ENCODE measurements at places on chromosomes 1 and 21.

GRCh38 chr1:102853136-102853535 is 255.2 kb downstream of the COL11A1 start:
- DNase-seq = no peak

- DNase-seq = no peak
Observed at GRCh38 chr1:182674346-182675246, 9.8 kb downstream of the RGS8 start.

DNA sequence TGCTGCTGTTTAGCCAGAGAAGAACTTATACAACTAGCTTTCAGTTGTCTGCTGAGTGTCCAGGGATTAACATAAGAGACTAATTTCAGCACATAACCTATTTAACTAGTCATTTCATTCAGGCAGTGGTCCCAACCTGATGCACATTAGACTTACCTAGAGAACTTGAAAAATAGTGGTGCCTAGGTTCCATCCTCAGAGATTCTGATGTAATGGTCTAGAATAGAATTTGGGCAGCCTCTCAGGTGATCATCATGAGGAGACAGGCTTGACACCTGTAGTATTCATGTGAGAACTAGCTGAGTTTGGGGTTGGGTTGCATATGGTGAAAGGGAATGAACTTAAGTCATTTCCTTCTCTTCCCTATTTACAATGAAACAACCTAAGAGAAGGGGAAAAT is 24.8 kb downstream of the CNST start:
- no peak for DNase-seq

- DNase-seq = no peak
Observed at GRCh38 chr1:209616366-209617046, 33.0 kb downstream of the CAMK1G start.

- no peak for DNase-seq
Observed at GRCh38 chr1:102500758-102501157, 504.0 kb upstream of the OLFM3 start.

DNA sequence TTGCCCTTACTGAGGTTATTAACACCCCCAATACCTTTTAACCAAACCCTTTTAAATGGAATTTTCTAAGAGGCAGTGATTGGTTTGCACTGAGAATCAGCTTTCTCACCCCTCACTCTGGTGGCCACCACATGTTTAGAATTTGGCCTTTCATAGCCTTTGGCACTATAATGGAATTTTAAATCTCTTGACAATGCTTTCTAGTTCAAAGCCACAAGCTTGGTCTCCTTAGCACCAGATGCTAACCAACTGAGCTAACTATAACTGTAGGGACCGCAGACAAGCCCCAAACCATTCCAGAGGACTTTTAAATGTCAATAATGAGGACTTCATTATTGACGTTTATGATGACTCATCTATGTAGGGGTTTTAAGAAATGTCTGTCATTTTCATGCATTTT is 238.7 kb upstream of the SNX7 start:
- DNase-seq = no peak

DNA sequence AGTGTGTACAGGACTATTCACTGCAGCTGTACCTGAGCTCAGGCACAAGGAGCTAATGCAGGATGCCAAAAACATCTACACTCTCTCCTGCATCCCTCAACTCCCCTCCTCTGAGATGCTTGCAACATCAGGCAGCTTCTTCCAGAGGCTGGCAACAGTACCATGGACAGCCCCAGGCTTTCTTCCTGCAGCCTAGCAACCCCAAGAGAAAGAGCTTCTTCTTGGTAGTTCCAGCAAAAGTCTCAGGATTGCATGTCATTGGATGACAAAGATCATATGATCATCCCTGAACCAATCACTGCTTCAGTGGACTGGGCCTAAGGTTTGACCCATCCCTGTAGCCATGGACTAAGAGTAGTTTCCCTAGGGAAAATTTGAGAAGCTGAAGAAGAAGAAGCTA is 46.7 kb downstream of the CAMK2N1 start:
- no peak for DNase-seq

- DNase-seq = no peak
Observed at GRCh38 chr1:89608319-89608983, 24.5 kb upstream of the LRRC8C start.

DNA sequence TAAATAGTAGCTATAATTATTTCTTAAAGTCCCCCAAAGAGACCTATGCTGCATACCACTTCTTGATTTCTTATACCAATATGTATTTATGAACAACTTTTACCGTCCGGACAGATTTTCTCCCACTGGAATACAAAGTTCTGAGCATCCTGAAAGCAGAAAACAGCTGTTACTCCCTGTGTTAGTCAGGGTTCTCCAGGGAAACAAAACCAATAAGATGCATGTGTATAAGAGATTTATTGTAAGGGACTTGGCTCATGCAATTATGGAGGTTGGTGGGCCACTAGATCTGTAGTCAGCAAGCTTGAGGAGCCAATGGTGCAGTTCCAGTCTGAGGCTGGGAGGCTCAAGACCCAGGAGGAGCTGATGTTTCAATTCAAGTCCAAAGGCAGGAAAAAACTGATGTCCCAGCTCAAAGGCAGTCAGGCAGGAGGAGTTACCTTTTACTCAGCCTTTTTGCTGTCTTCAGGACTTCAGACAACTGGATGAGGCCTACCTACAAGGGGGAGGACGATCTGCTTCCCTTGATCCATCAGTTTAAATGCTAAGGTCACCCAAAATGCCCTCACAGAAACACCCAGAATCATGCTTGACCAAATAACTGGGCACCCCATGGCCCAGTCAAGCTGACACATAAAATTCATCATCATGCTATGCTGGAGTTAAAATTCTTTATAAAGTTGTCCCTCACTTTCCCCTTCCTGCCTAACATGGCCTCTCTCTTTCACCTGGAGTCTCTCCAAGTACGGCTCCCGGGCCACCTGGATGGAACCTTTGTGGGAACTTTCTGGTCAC is 24.3 kb upstream of the ATF3 start:
- no peak for DNase-seq

DNA sequence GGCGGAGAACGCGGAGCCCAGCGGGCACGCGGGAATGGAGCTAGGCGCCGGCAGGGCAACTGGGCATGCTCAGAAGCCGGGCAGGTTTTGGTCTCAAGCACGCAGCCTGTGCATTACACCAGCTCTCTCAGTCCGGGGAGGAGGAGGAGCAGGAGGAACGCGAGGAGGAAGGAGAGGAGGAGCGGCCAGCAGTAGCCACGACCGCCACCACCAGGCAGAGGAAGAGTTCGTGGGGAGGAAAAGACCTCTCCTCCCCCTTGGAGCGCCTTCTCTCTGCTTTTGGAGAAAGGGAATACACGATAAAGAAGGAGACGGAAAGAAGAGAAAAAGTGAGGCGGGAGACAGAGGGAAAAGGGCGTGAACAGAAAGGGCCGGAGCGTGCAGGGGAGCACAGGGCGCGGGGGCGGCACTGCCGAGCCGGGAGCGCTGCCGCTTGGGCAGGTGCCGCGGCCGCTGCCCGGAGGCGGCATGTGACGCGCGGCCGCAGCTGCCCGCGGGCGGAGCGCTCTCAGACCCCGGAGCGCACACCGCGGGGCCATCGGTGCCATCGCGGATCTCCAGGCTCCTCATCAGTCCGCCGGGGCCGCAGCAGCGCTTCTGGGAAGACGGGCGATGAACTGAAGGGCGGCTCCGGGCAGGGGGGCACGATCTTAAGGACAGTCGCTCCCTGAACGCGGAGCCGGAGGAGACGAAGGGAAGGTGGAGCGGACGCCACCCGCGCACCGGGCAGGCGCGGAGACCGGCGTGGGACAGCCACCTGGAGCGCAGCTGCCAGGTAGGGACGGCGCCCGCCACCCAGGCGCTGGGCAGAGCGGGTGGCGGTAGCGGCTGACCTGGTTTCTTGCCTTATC is at the start of gene CHRM3:
TSS of gene CHRM3 (plus strand) at position 116 of the 851 bp plus-strand sequence. CDS start 520,884 bp downstream, outside the sequence.
- DNase-seq = no peak

Measured in GDM1 (cell line).